Hematopoietic multipotent progenitor cell (in vitro differentiated cells): ENCODE measurements at places on chromosomes 4 and X. TPM values are rescaled to one million over a fixed set of nuclear protein-coding genes. Genes with fewer than 3 reads are reported as not detected.

MUC7 gene
- not detected for total RNA-seq

DNA sequence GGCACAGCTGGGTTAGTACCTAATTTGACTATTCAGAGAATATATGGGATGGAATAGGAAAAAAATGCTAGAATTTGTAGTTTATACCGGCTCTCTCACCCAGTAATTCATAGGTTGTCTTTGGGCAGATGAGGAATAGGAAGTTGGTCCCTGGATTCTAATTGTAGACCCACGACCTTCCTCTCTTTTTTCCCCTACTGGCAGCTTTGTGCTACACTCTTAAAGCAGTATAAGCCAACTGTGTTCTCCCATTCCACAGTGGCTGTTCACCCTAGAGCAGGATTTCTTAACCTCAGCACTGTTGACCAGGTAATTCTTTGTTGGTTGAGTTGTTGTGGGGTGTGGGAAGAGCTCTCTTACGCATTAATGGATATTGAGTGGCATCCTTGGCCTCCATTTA is 92.9 kb downstream of the FNIP2 start:
- DNase-seq: no peak

CYTL1 gene
- total RNA-seq: 98.3 TPM

DNA sequence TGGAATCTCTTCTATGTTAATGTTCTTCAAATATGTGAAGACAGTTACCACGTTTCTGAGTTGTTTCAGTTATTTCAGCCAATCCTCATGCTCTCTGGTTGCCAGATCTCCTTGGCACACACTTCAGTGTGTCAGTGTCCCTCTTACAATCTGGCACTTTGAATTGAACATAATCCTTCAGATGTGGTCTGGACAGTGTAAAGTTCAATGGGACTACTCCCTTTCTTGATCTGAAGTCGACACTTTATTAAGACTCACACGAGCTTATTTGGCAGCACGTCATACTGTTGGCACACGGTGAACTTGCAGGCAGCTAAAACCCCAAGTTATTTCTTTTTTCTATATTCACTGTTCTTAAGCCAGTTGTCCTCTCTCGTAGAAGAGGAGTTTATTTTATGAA is 28.2 kb downstream of the ARSJ start:
- no peak for DNase-seq

DNA sequence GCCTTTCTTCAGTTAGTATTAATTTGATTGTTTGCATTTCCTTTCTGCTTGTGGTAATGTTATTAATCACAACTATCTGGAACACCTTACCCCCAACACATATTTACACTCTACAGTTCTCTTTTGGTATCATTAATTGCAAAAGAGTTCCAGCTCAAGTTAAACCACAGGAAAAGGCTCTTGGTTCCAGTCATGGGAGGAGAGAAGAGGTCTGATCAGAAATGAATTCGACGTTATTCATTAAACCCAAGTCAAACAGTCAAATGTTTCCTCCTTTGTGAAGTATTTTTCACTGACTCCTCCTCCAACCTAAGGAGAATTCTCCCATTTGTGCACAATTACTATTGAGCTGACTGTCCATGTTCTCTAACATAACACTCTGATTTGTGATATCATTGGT is 91.4 kb downstream of the SLC39A8 start:
- DNase-seq: no peak
